Endodermal cell (in vitro differentiated cells): ENCODE measurements at places on chromosomes 5 and 9.

- H3K4me3 ChIP-seq = no peak overlapping the region
- DNase-seq = no peak
- H3K4me1 ChIP-seq = no peaks in the 10 kb centered on the region
- H3K27ac ChIP-seq = no peak overlapping the region
Measured at GRCh38 chr9:79880626-79881025, 308.9 kb downstream of the TLE4 start.

DNA sequence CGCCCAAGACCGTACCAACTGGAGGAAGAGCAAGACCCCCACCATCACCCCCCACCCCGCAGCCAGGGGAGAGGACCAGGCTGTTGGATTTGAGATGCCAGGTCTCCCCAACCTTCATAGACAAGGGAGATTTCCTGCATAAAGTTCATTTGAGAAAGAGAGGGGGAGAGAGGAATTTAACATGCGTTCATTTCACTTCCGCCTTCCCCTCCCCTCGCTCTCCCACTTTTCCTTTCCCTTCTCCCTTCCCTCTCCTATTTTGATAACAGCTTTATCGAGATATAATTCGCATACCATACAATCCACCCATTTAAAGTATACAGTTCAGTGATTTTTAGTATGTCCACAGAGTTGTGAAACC lies 4.2 kb upstream of the NKX2-5 start:
- H3K27me3 ChIP-seq = peaks cover 100% of the 10 kb centered on the region
- peaks cover 5% of the 10 kb centered on the region for H3K4me1 ChIP-seq
- no peaks in the 10 kb centered on the region for H3K36me3 ChIP-seq
- DNase-seq = no peak

GRCh38 chr9:21674894-21675293 lies 127.5 kb upstream of the MTAP start:
- H3K4me3 ChIP-seq = no peak overlapping the region
- no peaks in the 10 kb centered on the region for H3K4me1 ChIP-seq
- no peak overlapping the region for H3K27ac ChIP-seq
- DNase-seq = no peak
- H3K36me3 ChIP-seq = no peaks in the 10 kb centered on the region

DNA sequence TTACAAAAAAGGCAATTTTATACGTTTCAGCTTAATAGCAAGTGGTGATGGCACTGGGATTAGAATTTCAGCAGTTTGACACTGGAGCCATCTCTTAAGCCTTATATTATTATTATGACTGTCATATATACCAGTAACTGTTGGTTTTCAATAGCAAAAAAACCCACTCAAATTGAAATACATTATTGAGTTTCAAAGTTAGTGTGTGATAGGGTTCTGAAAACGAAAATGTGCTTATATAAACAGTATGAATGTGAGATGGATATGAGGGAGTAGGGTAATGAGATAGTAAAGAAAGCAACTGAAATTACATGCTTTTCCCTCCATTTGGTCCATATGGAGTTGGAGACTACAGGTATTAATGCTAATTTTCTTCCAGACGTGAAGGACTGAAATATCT lies 68.6 kb upstream of the ACTBL2 start:
- no peak overlapping the region for H3K27ac ChIP-seq
- no peaks in the 10 kb centered on the region for H3K27me3 ChIP-seq
- no peak overlapping the region for H3K4me3 ChIP-seq
- no peaks in the 10 kb centered on the region for H3K36me3 ChIP-seq

DNA sequence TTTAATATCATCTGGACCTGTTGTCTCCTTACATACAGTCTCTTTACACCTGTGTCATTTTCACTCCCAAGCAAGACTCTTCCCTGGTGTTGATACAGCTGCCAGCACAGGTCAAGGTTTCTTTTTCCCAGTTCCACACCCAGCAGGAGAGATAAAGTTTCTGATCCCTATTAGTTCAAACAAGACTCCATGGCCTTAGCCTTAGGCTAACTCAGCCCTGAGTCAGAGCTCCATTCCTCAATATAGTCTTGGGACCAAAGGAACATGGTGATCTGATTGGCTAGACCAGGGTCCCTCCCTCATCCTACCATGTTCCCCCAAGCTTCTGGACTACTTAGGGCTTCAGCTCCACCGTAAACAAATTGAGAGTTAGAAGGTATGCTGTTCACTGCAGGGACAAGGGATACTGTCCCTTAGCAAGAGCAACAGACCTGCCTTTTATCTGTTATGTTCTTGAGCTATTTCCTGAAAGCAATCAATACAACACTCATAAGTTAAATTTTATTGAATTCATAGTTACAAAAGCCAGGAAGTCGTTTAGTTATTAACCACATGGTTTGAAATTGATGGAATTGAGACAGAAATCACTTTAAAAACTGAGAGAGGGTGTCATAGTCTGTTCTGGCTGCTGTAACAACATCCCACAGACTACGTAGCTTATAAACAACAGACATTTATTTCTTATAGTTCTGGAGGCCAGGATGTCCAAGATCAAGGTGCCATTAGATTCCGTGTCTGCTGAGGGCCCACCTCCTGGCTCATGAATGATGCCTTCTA lies 20.5 kb downstream of the SLC1A1 start:
- H3K27ac ChIP-seq = no peak overlapping the region
- DNase-seq = no peak
- peaks cover 29% of the 10 kb centered on the region for H3K36me3 ChIP-seq
- H3K4me1 ChIP-seq = peaks cover 21% of the 10 kb centered on the region
- H3K4me3 ChIP-seq = no peak overlapping the region

- DNase-seq = no peak
- H3K4me3 ChIP-seq = no peak overlapping the region
- H3K36me3 ChIP-seq = no peaks in the 10 kb centered on the region
- peaks cover 4% of the 10 kb centered on the region for H3K4me1 ChIP-seq
Measured at GRCh38 chr5:104845541-104845940, 1283.0 kb upstream of the NUDT12 start.

GRCh38 chr5:3362606-3362910 lies 233.1 kb upstream of the IRX1 start:
- no peaks in the 10 kb centered on the region for H3K4me1 ChIP-seq
- H3K27ac ChIP-seq = no peak overlapping the region
- no peak for DNase-seq
- H3K4me3 ChIP-seq = no peak overlapping the region

DNA sequence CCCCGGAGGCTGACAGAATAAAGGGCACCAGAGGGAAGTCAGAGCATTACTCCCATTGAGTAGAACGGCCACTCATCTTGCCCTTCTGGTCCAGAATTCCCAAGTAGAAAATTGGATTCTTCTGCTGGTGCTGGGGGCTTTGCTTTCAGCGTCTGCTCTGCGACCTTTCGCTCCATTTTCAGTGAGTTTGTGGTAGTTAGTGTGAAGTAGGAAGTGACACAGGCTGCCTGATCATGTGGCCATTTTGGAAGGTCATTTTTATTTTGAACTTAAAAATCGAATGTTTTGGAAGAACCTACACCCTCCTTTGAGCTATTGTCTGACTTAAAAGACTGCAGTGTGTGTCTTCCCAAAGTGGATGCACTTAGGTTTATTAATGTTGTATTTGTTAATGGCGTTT lies 56.7 kb upstream of the FAM120AOS start:
- no peaks in the 10 kb centered on the region for H3K27me3 ChIP-seq
- no peak overlapping the region for H3K4me3 ChIP-seq
- no peaks in the 10 kb centered on the region for H3K4me1 ChIP-seq
- H3K36me3 ChIP-seq = peaks cover 5% of the 10 kb centered on the region

GRCh38 chr9:35814106-35814840 lies 569 bp downstream of the HINT2 start:
- H3K4me1 ChIP-seq = no peaks in the 10 kb centered on the region
- H3K27me3 ChIP-seq = peaks cover 11% of the 10 kb centered on the region
- peak overlapping the region; percentile 92 for H3K27ac ChIP-seq
- H3K4me3 ChIP-seq = peak overlapping the region; percentile 84

GRCh38 chr5:144422018-144422727 lies 251.5 kb downstream of the KCTD16 start:
- no peak for DNase-seq
- peaks cover 12% of the 10 kb centered on the region for H3K4me1 ChIP-seq
- H3K36me3 ChIP-seq = no peaks in the 10 kb centered on the region
- H3K27me3 ChIP-seq = no peaks in the 10 kb centered on the region
- no peak overlapping the region for H3K27ac ChIP-seq
- no peak overlapping the region for H3K4me3 ChIP-seq

- H3K27ac ChIP-seq = no peak overlapping the region
- H3K36me3 ChIP-seq = no peaks in the 10 kb centered on the region
- no peak for DNase-seq
- no peaks in the 10 kb centered on the region for H3K27me3 ChIP-seq
- H3K4me1 ChIP-seq = no peaks in the 10 kb centered on the region
Measured at GRCh38 chr5:171137768-171138525, 171.1 kb upstream of the TLX3 start.

GRCh38 chr9:125492719-125493118 lies 214.3 kb downstream of the MAPKAP1 start:
- no peaks in the 10 kb centered on the region for H3K27me3 ChIP-seq
- DNase-seq = no peak
- H3K36me3 ChIP-seq = no peaks in the 10 kb centered on the region
